ENCODE measurements at places on chromosomes 3 and 15. TPM values are rescaled to one million over a fixed set of nuclear protein-coding genes. Genes with fewer than 3 reads are reported as not detected.

DNA sequence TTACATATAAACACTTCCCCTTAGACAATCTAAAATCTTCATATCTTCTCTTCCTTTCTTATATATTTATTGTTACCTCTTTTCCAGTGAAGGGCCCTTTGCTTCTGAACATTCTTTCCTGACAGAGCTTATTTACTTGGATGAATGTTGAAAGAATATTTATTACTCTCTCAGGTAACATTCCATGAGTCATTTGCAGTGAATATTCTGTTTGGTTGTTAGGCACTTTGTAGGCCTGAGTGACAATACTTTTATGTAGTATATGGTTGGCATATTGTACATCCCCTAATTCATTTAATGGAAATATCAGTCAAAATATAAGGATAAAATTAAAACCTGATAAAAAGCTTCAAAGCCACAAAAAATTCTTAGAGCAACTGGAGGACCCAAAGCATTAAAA lies 260.9 kb upstream of the KCNMB2 start:
- no peak overlapping the region for H3K4me3 ChIP-seq
- H3K27me3 ChIP-seq, result no peaks in the 10 kb centered on the region
- no peaks in the 10 kb centered on the region for H3K36me3 ChIP-seq
- no peaks in the 10 kb centered on the region for H3K4me1 ChIP-seq
- DNase-seq, result no peak

DNA sequence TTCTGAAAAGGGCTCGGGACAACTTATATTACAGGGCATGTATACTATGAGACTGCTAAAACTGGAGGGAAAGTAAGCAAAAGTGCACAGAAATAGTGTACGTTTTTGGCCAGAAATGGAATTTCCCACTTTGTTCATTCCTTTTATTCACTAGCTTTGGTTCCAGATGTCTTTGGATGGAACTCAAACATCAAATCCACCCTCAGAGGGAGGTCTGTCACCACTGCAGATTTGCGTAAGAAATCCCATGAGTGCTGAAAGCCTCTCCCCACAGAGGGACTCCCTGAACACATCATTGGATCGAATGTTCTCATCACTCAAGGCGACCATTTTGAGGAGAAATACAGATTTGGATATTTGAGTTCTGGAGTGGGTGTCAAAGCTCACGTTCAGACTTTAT lies 71.6 kb downstream of the FEM1B start:
- H3K27me3 ChIP-seq, result no peaks in the 10 kb centered on the region
- peaks cover 9% of the 10 kb centered on the region for H3K4me1 ChIP-seq
- DNase-seq, result no peak
- no peaks in the 10 kb centered on the region for H3K36me3 ChIP-seq
- no peak overlapping the region for H3K4me3 ChIP-seq
- H3K27ac ChIP-seq, result no peak overlapping the region

DNA sequence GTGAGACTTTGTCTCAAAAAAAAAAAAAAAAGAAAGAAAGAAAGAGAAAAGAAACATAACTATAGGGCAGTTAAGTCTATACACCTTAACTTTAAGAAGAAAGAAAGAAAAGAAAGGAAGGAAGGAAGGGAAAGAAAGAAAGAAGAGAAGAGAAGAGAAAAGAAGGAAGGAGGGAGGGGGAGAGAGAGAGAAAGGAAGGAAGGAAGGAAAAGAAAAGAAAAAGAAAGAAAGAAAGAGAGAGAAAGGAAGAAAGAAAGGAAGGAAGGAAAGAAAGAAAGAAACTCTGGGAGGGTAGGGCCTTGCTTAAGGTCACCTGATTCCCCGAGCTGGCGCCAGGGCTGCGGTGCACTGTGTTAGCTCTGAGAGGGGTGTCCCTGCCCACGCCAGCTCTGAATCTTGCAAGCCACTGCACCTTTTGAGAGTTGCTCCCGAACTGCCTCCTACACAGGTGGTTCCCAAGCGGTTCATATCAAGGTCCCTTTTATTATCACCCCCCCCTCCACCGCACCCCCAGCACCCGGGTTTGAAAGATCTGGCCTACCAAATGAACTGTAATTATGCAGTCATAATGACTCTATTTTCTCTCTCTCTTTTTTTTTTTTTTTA lies 39.2 kb upstream of the VPS8 start:
- H3K4me1 ChIP-seq, result no peaks in the 10 kb centered on the region
- H3K36me3 ChIP-seq, result no peaks in the 10 kb centered on the region
- H3K27ac ChIP-seq, result peak overlapping the region; percentile 73
- no peaks in the 10 kb centered on the region for H3K27me3 ChIP-seq
- no peak for DNase-seq

DNA sequence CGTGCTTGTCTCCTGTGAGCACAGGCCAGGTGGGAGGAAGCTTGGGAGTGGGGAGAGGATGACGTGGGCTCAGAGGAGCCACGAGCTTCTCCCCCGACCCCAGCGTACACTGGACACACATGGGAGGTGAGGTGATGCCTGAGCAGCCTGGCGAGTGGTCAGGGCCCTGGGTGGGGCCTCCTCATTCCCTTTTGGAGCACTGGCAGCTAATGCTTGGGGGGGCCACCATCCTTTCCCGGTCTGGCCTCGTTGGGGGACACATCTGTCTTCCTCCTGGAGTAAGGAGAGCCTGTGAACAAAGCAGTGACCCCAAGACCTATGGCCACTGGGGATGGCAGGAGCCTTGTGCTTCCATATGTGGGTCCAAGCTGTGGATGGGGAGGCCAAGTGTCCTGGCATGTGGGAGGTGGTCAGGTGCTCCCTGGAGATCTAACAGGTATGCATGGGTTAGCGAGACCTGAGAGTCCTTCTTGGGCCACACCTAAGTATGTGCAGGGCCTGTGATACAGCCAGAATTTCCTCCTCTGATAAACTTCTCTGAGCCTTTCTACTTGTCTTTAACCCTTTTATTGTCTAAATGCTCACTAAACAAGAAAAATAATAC lies 9.5 kb downstream of the KLF13 start:
- DNase-seq, result peak; percentile 54
- peaks cover 100% of the 10 kb centered on the region for H3K4me1 ChIP-seq
- no peak overlapping the region for H3K4me3 ChIP-seq
- no peaks in the 10 kb centered on the region for H3K27me3 ChIP-seq

The ZPLD1 gene
- total RNA-seq, result not detected

GRCh38 chr15:78307976-78308375 lies 8.6 kb upstream of the SKIC8 start:
- H3K36me3 ChIP-seq, result no peaks in the 10 kb centered on the region
- H3K27ac ChIP-seq, result no peak overlapping the region
- DNase-seq, result no peak
- H3K27me3 ChIP-seq, result peaks cover 14% of the 10 kb centered on the region
